Osteocyte (in vitro differentiated cells): ENCODE measurements at places on chromosomes 2 and 18. TPM values are rescaled to one million over a fixed set of nuclear protein-coding genes. Genes with fewer than 3 reads are reported as not detected.
A peak's percentile ranks its signal among the peaks of the same experiment; 100 is the strongest.

DNA sequence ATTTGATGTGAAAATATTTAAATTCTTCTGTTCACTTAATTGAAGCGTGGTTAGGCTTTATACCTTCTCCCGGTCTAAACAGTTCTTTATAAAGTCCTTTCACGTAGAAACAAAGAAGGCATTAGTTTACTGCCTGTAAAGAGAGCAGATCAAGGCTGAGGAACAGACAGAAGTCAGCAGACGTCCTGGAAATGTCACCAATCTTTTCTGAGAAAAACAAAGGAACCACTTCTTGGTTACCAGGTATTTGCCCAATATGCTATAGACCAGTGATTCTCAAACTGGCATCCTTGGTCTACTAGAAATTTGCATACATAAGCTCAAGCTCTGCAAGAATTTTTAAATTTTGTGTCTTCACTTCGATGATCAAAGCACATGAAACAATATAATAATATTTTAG is 89.2 kb upstream of the STK17B start:
- peak overlapping the region; percentile 80 for H3K27ac ChIP-seq
- H3K4me1 ChIP-seq, result peaks cover 32% of the 10 kb centered on the region
- no peak for DNase-seq
- H3K4me3 ChIP-seq, result no peak overlapping the region

The EHD3 gene
- 25.9 and 26.2 TPM in 2 replicates for total RNA-seq

The UGT1A3 gene
- not detected in 2 replicates for total RNA-seq

DNA sequence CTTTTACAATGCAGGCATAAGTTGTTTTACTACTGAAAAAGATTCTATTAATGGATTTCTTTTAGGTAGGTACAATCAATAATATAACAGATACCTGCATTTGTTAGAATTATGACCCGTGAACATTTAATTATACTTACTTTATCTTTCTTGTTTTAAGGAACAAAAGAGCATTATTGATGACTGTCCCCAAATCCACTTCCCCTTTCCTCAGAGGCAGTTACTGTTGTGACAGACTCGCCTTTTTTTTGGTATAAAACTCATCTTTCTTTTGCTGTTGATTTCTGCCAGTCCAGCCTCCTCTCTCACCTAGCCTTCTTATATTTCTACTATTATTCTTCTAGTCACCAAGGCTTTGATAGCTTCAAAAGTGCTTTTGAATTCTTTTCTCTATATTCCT is 12.1 kb downstream of the ACTR3 start:
- peaks cover 6% of the 10 kb centered on the region for H3K36me3 ChIP-seq
- H3K27ac ChIP-seq, result no peak overlapping the region
- no peaks in the 10 kb centered on the region for H3K27me3 ChIP-seq
- H3K4me3 ChIP-seq, result no peak overlapping the region

GRCh38 chr2:50650403-50650810 is 381.5 kb downstream of the NRXN1 start:
- H3K4me3 ChIP-seq, result no peak overlapping the region
- H3K27me3 ChIP-seq, result no peaks in the 10 kb centered on the region
- no peak overlapping the region for H3K27ac ChIP-seq
- no peaks in the 10 kb centered on the region for H3K36me3 ChIP-seq
- H3K4me1 ChIP-seq, result no peaks in the 10 kb centered on the region

DNA sequence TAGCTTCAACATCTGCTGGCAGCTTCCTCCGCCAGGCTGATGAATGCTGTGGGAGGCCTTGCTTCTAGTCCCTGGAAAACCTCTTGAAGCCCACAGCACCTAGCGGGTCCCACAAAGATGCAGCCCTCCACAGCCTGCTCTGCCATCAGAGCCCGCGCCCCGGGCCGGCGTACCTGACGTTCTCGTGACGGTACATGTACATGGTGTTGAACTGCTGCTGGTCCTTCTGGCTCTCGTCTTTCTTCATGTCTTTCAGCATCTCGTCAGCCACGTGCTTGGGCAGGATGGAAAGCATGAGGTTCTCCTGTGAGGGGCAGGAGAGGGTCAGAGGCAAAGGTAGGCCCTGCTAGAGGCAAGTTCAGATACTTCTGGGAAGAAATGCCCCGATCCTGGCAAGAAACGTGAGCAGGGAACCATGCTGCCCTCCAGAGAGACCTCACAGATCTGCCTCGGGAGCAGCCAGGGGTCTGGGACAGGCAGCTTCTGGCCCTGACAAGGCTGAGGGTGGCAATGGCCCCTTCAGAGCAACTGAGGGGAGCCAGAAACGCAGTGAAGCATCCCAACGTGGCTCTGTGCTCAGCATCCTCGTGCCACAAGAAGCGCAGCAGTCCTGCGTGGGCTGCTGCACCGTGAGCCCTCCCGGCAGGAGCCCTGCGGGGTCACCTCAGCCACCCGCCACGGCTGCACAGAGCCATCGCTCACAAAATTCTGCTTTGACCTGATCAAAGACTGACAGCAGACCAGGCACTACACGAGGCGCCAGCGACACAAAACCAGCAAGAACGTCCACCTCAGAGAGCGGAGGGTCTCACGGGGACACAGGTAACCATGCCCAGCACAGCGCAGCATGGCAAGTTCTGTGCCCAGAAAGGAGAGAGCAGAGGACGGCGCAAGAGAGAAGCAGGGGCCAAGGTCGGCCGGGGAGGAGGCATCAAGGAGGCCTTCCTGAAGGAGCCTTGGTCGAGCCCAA is 49.1 kb downstream of the CENPO start:
- H3K36me3 ChIP-seq, result peaks cover 15% of the 10 kb centered on the region
- H3K27ac ChIP-seq, result no peak overlapping the region
- H3K4me1 ChIP-seq, result peaks cover 5% of the 10 kb centered on the region

DNA sequence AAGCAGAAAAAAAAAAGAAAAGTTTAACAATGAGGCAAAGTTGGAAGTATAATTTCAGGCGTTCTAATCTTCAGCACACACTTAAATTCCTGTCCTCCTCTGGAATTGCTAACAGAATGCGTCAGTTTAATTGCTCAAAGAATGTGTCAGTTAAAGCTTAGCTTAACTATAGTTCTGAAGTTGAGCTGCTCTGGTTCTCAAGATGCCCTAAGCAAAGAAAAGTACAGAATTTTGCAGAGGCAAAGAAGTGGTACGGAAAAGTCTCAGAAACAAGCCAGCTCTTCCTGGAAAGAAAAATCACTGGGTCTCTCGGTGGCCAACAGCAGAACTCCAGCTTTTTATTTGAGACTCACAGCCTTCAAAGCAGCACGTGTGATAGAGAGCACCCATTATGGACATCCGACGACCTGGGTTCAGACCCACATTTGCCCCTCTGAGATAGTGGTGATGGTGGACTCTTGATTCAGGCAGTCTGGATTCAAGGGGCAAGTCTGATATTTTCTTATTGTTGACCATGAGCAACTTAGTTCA is 22.2 kb upstream of the MYO3B start:
- H3K4me3 ChIP-seq, result no peak overlapping the region
- no peak overlapping the region for H3K27ac ChIP-seq
- no peaks in the 10 kb centered on the region for H3K27me3 ChIP-seq
- peaks cover 24% of the 10 kb centered on the region for H3K4me1 ChIP-seq

GRCh38 chr2:234880551-234881211 is 71.1 kb upstream of the SH3BP4 start:
- H3K36me3 ChIP-seq, result no peaks in the 10 kb centered on the region
- no peaks in the 10 kb centered on the region for H3K27me3 ChIP-seq
- H3K4me1 ChIP-seq, result peaks cover 16% of the 10 kb centered on the region
- no peak overlapping the region for H3K27ac ChIP-seq

GRCh38 chr2:111176388-111176787 is 55.7 kb downstream of the BCL2L11 start:
- no peak overlapping the region for H3K27ac ChIP-seq
- no peak for DNase-seq
- H3K4me3 ChIP-seq, result no peak overlapping the region
- H3K4me1 ChIP-seq, result peaks cover 12% of the 10 kb centered on the region

- no peaks in the 10 kb centered on the region for H3K4me1 ChIP-seq
- no peak for DNase-seq
Measured at GRCh38 chr18:22020127-22020866, 149.1 kb upstream of the GATA6 start.

DNA sequence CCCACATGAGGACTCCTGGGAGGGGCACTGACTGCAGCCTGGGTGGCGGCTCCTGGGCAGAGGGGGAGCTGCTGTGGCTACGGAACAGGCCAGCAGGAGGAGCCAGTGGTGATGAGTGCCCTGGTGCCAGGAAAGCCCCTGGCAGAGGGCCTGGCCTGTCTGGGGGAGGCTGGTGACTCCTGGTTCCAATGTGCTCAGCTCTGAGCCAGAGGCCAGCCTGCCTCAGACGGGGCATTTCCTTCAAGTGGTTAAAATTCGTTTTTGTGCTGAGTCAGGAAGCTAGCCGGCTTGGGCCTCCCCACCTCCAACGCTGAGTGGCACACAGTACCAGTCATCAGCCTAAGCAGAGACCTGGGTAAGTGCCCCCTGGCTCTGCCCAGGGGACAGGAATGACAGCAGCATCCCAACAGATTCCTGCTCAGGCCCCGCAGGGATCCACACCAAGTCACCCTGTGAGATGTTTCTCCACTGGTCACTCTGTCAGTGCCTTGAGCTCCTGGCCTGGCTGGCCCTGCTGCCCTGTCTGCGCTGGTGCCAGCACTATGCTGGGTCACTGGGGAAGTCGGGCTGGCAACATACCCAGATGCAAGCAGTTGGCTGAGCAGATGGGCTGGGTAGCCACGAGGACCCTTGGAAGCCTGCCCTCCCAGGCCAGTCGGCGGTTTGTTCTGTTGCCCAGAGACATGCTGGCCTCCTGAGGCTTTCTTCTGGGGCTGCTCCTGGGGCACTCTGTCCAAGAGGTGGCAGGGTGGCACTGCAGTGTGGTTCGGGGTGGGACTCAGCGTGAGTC is 7.1 kb upstream of the KLF11 start:
- H3K4me3 ChIP-seq, result no peak overlapping the region
- peak overlapping the region; percentile 62 for H3K27ac ChIP-seq
- peaks cover 19% of the 10 kb centered on the region for H3K4me1 ChIP-seq
- no peaks in the 10 kb centered on the region for H3K36me3 ChIP-seq
- H3K27me3 ChIP-seq, result no peaks in the 10 kb centered on the region

- H3K4me1 ChIP-seq, result peaks cover 25% of the 10 kb centered on the region
- no peak overlapping the region for H3K27ac ChIP-seq
- H3K4me3 ChIP-seq, result no peak overlapping the region
- peaks cover 6% of the 10 kb centered on the region for H3K27me3 ChIP-seq
- H3K36me3 ChIP-seq, result no peaks in the 10 kb centered on the region
- no peak for DNase-seq
Measured at GRCh38 chr2:84840306-84840705, 40.6 kb downstream of the TRABD2A start.

DNA sequence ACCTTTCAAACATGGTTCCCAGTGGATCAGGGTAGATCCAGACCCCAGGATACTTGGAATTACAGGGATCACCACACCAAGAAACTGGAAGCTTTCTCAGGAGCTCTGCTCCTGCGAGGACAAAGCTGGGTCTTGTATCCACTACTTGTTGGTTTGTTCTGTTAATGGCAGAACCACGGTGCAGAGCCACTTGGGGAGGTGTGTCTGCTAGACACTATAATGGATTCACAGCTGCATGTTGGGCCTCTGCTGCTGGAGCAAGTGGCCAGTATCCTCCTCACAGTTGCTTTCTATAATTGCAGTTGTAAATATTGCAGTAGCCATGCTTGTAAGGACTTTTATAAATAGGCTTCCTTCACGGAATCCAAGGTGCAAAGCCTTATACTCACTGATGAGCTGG is 12.9 kb downstream of the FOSL2 start:
- no peaks in the 10 kb centered on the region for H3K27me3 ChIP-seq
- peaks cover 50% of the 10 kb centered on the region for H3K36me3 ChIP-seq
- no peak overlapping the region for H3K27ac ChIP-seq
- no peak overlapping the region for H3K4me3 ChIP-seq
- DNase-seq, result no peak

DNA sequence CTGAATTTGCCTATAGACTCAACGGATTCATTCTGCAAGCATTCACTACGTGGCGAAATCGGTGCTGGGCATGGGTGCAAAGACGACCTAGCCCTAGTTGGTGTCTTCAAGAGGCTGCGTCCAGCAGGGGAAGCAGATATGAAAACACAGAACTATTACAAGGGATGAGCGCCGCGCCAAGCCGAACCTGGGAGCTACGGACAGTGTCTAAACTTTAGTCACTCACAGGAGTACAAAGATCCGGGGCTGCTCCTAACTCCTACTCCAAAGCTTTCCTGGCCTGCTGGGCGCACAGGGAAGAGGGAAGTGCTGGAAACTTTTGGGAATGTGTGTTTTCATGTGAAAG is 732 bp upstream of the ANXA4 start:
- H3K4me3 ChIP-seq, result peak overlapping the region; percentile 89
- peaks cover 3% of the 10 kb centered on the region for H3K27me3 ChIP-seq
- H3K27ac ChIP-seq, result peak overlapping the region; percentile 96
- DNase-seq, result no peak
- H3K4me1 ChIP-seq, result peaks cover 28% of the 10 kb centered on the region
